ENCODE measurements at places on chromosomes 3 and 15. TPM values are rescaled to one million over a fixed set of nuclear protein-coding genes. Genes with fewer than 3 reads are reported as not detected.

OXNAD1 gene
- 11.8 TPM for polyA plus RNA-seq

REC114 gene
- polyA plus RNA-seq, result not detected

DUOXA1 gene
- polyA plus RNA-seq, result 15.1 TPM

UROC1 gene
- not detected for polyA plus RNA-seq

GASK1A gene
- 0.58 TPM for polyA plus RNA-seq

P2RY14 gene
- polyA plus RNA-seq, result not detected

FMN1 gene
- 0.40 TPM for polyA plus RNA-seq

ISL2 gene
- polyA plus RNA-seq, result not detected

EIF2A gene
- polyA plus RNA-seq, result 51.3 TPM

PLSCR2 gene
- polyA plus RNA-seq, result not detected

GOLGA6L7 gene
- not detected for polyA plus RNA-seq

GPR149 gene
- not detected for polyA plus RNA-seq

ZBED2 gene
- polyA plus RNA-seq, result 120 TPM

MTFMT gene
- 15.9 TPM for polyA plus RNA-seq

FXR1 gene
- 82.7 TPM for polyA plus RNA-seq

PLAAT1 gene
- 0.57 TPM for polyA plus RNA-seq

ALPK3 gene
- 0.33 TPM for polyA plus RNA-seq

CIDEC gene
- not detected for polyA plus RNA-seq

SLC22A13 gene
- 0.54 TPM for polyA plus RNA-seq

KY gene
- 0.03 TPM for polyA plus RNA-seq

GUCA1C gene
- 0.26 TPM for polyA plus RNA-seq

HAUS2 gene
- 22.8 TPM for polyA plus RNA-seq

CCDC33 gene
- not detected for polyA plus RNA-seq

BCHE gene
- polyA plus RNA-seq, result 0.71 TPM

TMEM212 gene
- not detected for polyA plus RNA-seq

ARHGEF26 gene
- polyA plus RNA-seq, result 1.4 TPM

FGF7 gene
- polyA plus RNA-seq, result not detected

ZNF80 gene
- polyA plus RNA-seq, result not detected

LRTM1 gene
- polyA plus RNA-seq, result not detected

RAD54L2 gene
- polyA plus RNA-seq, result 6.7 TPM

CLDN16 gene
- 0.88 TPM for polyA plus RNA-seq

STARD5 gene
- 40.2 TPM for polyA plus RNA-seq

CSPG5 gene
- polyA plus RNA-seq, result 0.03 TPM

LIPC gene
- not detected for polyA plus RNA-seq

SRP14 gene
- 272 TPM for polyA plus RNA-seq

CYP11A1 gene
- polyA plus RNA-seq, result not detected

HEMK1 gene
- polyA plus RNA-seq, result 12.9 TPM

LMOD3 gene
- not detected for polyA plus RNA-seq

SACM1L gene
- 17.7 TPM for polyA plus RNA-seq

PSTPIP1 gene
- 10.0 TPM for polyA plus RNA-seq

ITPKA gene
- not detected for polyA plus RNA-seq

LYZL4 gene
- not detected for polyA plus RNA-seq

GOLGA6D gene
- polyA plus RNA-seq, result not detected

RLBP1 gene
- polyA plus RNA-seq, result not detected

MORC1 gene
- polyA plus RNA-seq, result not detected

Measured in keratinocyte (primary cell).